ENCODE measurements at places on chromosomes 7 and 10.
A peak's percentile ranks its signal among the peaks of the same experiment; 100 is the strongest.

DNA sequence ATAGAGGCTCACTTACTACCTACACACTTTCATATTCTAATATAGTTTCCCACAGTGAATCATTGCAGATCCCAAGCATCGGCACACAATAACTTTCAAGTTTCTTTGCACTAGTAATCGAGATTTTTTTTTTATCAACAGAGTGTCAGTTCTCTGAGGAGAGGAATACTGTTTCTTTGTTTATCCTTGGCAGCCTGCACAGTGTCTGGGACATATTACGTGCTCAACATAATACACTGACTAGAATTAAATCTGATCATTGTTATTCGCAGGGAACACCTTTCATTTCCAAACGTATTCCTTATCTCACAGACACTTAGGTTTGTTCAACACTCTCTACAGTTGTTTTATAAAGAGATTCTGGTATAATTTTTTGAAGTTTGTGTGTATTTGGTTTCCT lies 95.3 kb downstream of the CACNA2D1 start:
- no peak for DNase-seq

GRCh38 chr10:1406967-1407945 lies 330.1 kb downstream of the ADARB2 start:
- DNase-seq = no peak

GRCh38 chr7:147519062-147519461 lies 1071.5 kb upstream of the C7orf33 start:
- no peak for DNase-seq

DNA sequence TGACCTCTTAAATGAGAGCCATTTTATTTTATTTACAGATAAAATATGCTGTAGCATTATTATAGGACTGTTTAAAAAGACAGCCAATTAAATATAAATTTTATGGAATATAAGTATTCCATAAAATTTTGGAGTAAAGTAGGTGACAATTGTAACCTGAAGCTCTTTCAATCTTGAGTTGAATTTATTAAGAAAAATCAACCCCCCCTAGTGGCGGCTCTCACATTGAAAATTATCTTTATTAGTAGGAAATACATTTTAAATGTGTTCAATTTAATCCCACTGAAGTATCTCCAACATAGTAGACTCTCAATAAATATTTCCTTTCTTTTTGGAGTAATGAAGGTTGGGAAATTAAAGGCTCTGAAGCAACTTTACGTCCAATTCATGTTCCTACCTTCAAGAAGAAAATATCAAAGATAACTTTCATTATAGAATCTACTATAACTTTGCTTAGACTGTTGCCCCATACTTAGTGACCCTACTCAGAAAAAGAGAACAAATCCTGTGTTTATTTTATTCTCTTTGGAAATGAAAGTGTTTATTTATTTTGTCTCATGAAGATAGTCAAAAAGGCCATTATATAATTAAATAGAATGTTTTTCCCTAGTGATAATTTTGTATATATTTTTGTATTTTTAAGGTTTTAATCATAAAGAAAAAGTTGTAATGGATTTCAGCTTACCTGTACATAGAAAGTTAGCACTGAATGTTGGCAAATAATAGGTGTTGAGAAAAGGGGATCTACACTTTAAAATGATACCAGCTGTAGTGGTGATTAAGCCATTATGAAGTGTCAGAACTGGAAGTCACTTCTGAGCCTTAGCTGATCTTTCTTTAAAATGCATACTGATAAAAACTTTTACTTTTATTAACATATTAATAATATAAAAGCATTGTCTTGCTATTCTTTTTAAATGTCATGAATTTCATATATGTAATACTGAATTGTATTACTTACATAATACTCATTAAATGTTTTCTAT lies 3.3 kb downstream of the AHR start:
- DNase-seq = peak; percentile 63

DNA sequence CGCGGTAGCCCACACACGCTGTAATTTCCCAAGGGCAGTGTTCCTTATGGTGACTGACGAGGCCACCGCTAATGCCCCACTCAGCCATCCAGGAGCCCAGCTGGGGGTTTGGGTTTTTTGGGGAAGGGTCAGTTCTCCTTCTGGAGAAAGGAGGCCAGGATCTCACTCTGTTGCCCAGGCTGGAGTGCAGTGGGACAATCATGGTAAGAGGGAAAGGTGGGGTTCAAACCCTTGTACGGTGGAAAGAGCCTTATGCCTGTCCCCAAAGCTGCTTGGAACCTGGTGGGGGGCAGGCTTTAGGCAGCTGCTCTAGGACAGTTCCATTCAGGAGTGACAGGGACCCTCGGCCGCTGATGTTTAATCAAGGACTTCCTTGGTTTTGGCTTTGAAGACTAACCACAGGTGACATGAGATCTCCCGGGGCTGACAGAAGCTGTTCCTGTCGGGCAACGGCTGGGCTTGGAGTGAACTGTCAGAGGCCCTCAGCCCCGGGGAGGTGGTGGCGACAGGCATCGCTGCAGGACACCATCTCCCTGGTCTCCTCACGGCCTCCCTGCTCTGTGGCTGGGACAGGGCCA lies 84.5 kb downstream of the CARD11 start:
- DNase-seq = no peak

DNA sequence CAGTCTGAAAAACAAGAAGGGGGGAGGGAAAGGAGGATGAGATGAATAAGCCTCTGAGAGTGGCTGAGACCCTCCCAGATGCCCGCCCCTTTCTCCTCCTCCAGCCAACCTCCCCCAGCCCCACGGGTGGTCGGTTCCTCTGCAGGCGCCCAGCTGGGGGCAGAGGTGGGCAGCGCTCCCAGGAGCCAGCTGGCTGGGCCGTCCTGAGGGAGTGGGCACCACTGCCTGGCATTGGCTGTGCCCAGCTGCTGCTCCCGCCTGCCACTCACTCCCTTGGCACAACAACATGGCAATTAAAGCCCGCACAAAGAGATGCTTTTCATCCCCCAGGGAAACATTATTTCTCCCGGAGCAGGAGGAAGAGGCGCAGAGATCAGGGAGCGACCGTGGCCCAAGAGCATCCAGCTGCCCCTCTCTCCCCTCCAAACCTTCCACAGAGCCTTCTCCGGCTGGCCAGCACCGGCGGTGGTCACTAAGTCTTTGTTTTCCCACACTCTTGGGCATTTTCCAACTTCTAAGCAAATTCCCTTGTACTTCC lies 107.2 kb downstream of the SPDYE5 start:
- DNase-seq = no peak

- DNase-seq = no peak
Observed at GRCh38 chr7:70178787-70179186, 580.5 kb downstream of the AUTS2 start.

- DNase-seq = no peak
Observed at GRCh38 chr7:1761097-1761496, 91.0 kb downstream of the ELFN1 start.

DNA sequence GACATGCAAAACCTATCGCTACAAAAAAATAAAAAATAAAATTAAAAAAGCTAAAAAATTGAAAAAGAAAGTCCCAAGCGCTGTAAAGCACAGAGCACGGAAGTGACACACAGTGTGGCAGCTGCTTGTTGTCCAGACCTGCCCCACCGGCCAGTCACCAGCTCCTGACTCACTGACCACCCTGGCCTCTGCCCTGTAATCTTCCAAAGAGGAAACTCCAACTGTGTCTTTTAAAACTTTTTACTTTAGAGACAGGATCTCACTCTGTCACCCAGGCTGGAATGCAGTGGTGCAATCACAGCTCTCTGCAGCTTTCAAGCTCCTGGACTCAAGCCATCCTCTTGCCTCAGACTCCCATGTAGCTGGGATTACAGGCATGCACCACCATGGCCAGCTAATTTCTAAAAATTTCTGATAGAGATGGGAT lies 23.6 kb downstream of the GNA12 start:
- DNase-seq = no peak

- DNase-seq = peak; percentile 72
Observed at GRCh38 chr7:24842449-24843241, 85.4 kb upstream of the GSDME start.

DNA sequence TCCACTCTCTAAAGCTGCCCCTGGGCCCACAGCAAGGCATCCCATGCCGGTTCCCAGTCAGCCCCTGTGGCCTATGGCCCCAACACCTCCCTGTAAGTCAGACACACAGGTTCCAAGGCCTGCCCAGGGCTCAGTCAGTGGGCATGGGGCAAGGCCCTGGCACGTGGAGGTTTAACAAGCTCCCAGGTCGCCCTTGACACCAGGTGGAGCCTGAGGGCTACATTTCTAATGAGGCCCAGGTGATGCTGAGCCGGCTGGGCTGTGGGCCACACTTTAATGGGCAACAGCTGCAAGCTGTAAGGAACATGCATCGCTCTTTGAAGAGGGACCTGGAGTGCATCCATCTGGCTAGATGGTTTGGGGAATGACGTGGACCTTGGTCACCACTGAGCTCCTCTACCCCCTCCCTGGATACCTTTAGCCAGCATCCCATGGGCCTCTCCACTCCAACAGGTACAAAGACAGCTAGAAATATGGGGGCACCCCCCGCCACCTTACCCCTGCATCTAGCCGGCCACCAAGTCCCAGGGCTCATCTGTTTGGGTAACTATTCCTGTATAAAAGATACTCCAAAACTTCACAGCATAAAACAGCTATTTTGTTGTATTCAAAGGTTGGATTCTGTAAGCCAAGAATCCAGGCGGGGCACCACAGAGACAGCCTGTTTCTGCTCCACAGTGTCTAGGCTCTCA lies 122.5 kb downstream of the OAT start:
- no peak for DNase-seq

DNA sequence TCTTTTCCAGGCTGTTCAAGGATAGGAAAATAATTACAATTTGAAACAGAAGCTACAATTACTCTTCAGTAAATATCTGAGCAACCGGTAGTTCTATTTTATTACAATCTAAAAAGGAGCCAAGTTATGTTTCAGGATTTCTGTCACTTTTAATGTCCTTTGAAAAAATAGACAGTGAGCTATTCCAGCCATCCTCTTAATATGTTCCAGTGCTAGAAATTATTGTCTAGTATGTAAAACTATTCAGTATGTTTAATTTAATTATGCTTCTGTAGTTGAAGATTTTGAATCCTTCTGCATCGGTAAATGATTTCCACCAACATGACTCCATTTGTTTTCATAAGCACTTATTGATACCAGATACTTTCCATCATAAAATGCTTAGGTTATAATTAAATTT lies 129.6 kb upstream of the SEMA3D start:
- DNase-seq = no peak
